RWPE2 (cell line): ENCODE measurements at places on chromosomes 2 and 18.

GRCh38 chr2:60127191-60127590, 426.3 kb downstream of the BCL11A start:
- no peak overlapping the region for H3K27ac ChIP-seq
- no peak overlapping the region for H3K4me3 ChIP-seq
- no peaks in the 10 kb centered on the region for H3K27me3 ChIP-seq
- no peak for DNase-seq
- H3K4me1 ChIP-seq: no peaks in the 10 kb centered on the region

DNA sequence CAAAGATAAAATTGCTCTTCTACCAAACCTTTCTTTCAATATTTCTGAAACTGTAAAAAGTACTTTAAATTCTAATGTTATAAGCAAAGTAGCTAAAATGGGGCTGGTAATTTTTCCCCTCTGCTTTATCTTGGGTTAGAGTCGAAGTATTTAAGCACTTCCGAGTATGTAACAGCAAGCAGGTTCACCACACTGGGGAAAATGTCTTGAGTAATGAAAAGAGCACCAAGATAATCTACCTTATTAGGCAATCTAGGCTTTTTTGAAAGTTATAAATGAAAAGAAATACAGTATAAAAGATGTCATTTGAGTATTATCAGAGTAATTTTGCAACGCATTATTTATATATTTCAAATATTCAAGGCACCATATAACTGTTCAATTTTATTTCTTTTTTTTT, 687 bp upstream of the DSG3 start:
- peaks cover 36% of the 10 kb centered on the region for H3K4me1 ChIP-seq
- H3K36me3 ChIP-seq: peaks cover 6% of the 10 kb centered on the region; the same call in 1 of the 2 replicates
- no peak for DNase-seq
- no peak overlapping the region for H3K4me3 ChIP-seq
- no peaks in the 10 kb centered on the region for H3K27me3 ChIP-seq
- peak overlapping the region; percentile 99 for H3K27ac ChIP-seq

GRCh38 chr2:209721497-209721896, 50.1 kb upstream of the UNC80 start:
- H3K27me3 ChIP-seq: no peaks in the 10 kb centered on the region
- no peaks in the 10 kb centered on the region for H3K36me3 ChIP-seq
- H3K27ac ChIP-seq: peak overlapping the region; percentile 45
- peaks cover 37% of the 10 kb centered on the region for H3K4me1 ChIP-seq

GRCh38 chr18:11850821-11851145, 430 bp upstream of the CHMP1B start:
- peak overlapping the region; percentile 96 for H3K27ac ChIP-seq
- H3K4me1 ChIP-seq: peaks cover 22% of the 10 kb centered on the region
- H3K27me3 ChIP-seq: no peaks in the 10 kb centered on the region

- H3K4me3 ChIP-seq: no peak overlapping the region
- H3K36me3 ChIP-seq: no peaks in the 10 kb centered on the region
- H3K4me1 ChIP-seq: peaks cover 10% of the 10 kb centered on the region
- no peaks in the 10 kb centered on the region for H3K27me3 ChIP-seq
- no peak for DNase-seq
Observed at GRCh38 chr18:48742706-48743475, 204.1 kb downstream of the CTIF start.

GRCh38 chr2:233165543-233165894, 86.0 kb upstream of the ATG16L1 start:
- no peaks in the 10 kb centered on the region for H3K27me3 ChIP-seq
- H3K36me3 ChIP-seq: no peaks in the 10 kb centered on the region; the same call in 1 of the 2 replicates
- H3K4me3 ChIP-seq: no peak overlapping the region
- DNase-seq: no peak
- H3K27ac ChIP-seq: peak overlapping the region; percentile 15
- peaks cover 8% of the 10 kb centered on the region for H3K4me1 ChIP-seq

DNA sequence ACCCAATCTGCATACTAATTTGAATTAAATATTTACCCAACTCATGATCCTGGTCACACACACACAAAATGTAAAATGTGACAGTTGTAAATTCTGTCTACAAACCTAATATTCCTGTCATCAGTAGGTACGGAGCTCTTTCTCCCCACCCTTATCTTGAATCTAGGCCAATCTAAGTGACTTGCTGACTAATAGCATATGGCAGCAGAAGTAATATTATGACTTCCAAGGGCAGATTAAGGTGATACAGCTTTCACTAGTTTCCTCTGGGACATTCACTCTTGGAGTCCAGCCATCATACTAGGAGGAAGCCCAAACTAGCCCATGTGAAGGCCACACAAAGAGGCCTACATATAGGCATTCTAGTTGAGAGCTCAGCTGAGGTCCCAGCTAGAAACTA, 89.4 kb downstream of the TMEM131 start:
- no peaks in the 10 kb centered on the region for H3K27me3 ChIP-seq
- no peak for DNase-seq
- H3K4me1 ChIP-seq: peaks cover 1% of the 10 kb centered on the region
- no peak overlapping the region for H3K4me3 ChIP-seq

- no peak for DNase-seq
- no peak overlapping the region for H3K4me3 ChIP-seq
- H3K27me3 ChIP-seq: no peaks in the 10 kb centered on the region
- H3K27ac ChIP-seq: no peak overlapping the region
Observed at GRCh38 chr2:191410646-191411436, 165.6 kb downstream of the MYO1B start.

DNA sequence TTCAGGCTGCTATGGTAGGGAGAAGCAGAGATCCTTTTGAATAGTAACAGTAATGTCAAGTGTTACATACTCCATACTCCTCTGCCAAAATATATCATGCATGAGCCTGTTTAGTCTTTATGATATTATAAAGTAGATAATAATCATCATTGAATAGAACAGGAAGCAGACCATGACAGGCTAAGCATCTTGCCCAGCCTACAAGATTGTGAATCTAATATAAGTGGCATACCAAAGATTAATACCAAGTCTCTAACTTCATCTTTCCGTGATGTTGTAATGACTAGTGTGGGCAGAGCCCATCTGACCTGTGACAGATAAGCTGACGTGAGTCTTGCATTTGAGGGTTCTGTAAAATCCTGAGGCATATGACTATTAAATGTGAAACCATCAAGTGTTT, 13.1 kb downstream of the NDUFB3 start:
- H3K4me3 ChIP-seq: no peak overlapping the region
- peaks cover 42% of the 10 kb centered on the region for H3K36me3 ChIP-seq
- DNase-seq: no peak

GRCh38 chr2:4693266-4693665, 989.9 kb downstream of the DCDC2C start:
- H3K36me3 ChIP-seq: no peaks in the 10 kb centered on the region
- DNase-seq: no peak
- H3K27ac ChIP-seq: no peak overlapping the region

- H3K36me3 ChIP-seq: no peaks in the 10 kb centered on the region
- H3K4me1 ChIP-seq: no peaks in the 10 kb centered on the region
- no peaks in the 10 kb centered on the region for H3K27me3 ChIP-seq
- no peak overlapping the region for H3K4me3 ChIP-seq
- no peak for DNase-seq
Observed at GRCh38 chr2:200171731-200172482, 134.6 kb upstream of the SPATS2L start.

- no peak overlapping the region for H3K27ac ChIP-seq
- H3K36me3 ChIP-seq: no peaks in the 10 kb centered on the region
- H3K4me3 ChIP-seq: no peak overlapping the region
- no peaks in the 10 kb centered on the region for H3K27me3 ChIP-seq
Observed at GRCh38 chr18:76988827-76989646, 143.5 kb downstream of the MBP start.

GRCh38 chr2:75007061-75007460, 48.6 kb downstream of the POLE4 start:
- no peaks in the 10 kb centered on the region for H3K36me3 ChIP-seq
- DNase-seq: no peak
- no peak overlapping the region for H3K27ac ChIP-seq
- peaks cover 5% of the 10 kb centered on the region for H3K4me1 ChIP-seq

GRCh38 chr2:221310730-221311129, 261.4 kb downstream of the EPHA4 start:
- H3K27ac ChIP-seq: no peak overlapping the region
- H3K27me3 ChIP-seq: no peaks in the 10 kb centered on the region
- DNase-seq: no peak
- no peak overlapping the region for H3K4me3 ChIP-seq
- H3K4me1 ChIP-seq: no peaks in the 10 kb centered on the region
- H3K36me3 ChIP-seq: no peaks in the 10 kb centered on the region

DNA sequence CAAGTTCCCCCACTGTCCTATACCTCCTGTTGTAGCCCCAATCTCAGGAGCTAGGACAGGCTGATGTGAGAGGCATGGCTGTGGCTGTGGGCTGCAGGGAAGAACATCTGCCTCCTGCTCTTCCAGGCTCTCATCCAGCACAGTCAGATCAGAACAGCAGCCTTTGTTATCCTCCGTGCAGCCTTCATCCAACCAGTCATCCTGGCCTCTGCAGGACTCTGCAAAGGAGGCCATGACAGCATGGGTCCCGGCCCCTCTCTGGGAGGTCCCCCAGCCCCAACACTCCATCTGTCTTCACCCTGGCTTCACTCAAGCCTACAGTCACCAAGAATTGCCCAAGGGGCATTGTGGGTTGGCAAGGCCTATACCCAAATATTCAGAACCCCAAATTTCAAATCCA, 223.2 kb upstream of the COPS8 start:
- DNase-seq: no peak
- H3K27ac ChIP-seq: no peak overlapping the region
- no peak overlapping the region for H3K4me3 ChIP-seq
- no peaks in the 10 kb centered on the region for H3K27me3 ChIP-seq
- H3K4me1 ChIP-seq: peaks cover 3% of the 10 kb centered on the region
- H3K36me3 ChIP-seq: no peaks in the 10 kb centered on the region

DNA sequence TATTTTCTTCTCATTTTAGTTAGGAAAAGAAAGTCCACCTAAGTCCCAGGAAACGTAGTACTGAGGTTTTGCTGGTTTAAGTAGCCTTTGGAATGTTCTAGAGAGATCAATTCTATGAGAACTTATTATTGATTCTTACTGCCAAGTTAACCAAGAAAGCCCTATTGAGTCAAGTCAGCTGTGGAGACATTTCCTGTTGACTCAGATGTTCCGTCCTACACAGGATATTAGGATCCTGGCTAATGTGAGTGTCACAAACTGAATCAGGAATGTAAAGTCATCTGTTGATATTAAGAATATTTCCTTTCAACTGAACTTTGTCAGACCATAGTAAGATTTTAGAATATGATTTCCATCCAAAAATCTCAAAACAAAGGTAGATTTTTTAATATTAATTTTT, 654.3 kb downstream of the LRRTM4 start:
- H3K27ac ChIP-seq: no peak overlapping the region
- DNase-seq: no peak
- peaks cover 9% of the 10 kb centered on the region for H3K4me1 ChIP-seq

DNA sequence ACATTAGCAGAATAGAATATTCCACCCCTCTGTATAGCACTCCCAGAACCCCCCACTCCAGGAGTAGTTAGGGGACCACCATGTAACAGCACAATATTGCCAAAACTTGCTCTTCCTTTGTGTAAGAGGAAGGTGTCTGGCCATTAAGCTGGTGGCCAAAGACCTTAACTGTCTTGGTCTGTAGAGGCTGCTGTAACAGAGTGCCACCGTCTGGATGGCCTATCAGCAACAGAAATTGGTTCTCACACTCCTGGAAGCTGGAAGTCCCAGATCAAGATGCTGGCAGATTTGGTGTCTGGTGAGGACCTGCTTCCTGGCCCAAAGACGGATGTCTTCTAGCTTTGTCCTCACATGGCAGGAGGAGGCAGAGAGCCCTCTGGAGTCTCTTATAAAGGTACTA, 61.6 kb upstream of the TGFA start:
- H3K27ac ChIP-seq: peak overlapping the region; percentile 52
- peaks cover 19% of the 10 kb centered on the region for H3K4me1 ChIP-seq
- no peaks in the 10 kb centered on the region for H3K36me3 ChIP-seq
- no peak overlapping the region for H3K4me3 ChIP-seq
- no peak for DNase-seq

DNA sequence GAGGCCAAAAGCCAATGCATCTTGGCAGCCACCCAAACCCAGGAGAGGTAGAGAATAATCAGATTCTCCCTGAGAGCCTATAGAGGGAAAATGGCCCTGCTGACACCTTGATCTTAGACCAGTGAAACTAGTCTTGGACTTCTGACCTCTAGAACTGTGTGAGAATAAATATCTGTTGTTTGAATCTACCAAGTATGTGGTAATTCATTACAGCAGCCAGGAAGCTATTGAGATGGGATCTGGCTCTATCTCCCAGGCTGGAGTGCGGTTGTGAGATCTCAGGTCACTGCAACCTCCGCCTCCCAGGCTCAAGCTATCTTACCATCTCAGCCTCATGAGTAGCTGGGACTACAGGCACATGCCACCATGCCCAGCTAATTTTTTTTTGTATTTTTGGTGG, 567.2 kb downstream of the MBD2 start:
- H3K4me3 ChIP-seq: no peak overlapping the region
- H3K4me1 ChIP-seq: no peaks in the 10 kb centered on the region
- no peaks in the 10 kb centered on the region for H3K27me3 ChIP-seq
- no peak for DNase-seq
- no peaks in the 10 kb centered on the region for H3K36me3 ChIP-seq

GRCh38 chr2:39033980-39034379, 86.9 kb downstream of the SOS1 start:
- H3K36me3 ChIP-seq: peaks cover 28% of the 10 kb centered on the region
- no peaks in the 10 kb centered on the region for H3K27me3 ChIP-seq
- H3K27ac ChIP-seq: no peak overlapping the region
- peaks cover 5% of the 10 kb centered on the region for H3K4me1 ChIP-seq

DNA sequence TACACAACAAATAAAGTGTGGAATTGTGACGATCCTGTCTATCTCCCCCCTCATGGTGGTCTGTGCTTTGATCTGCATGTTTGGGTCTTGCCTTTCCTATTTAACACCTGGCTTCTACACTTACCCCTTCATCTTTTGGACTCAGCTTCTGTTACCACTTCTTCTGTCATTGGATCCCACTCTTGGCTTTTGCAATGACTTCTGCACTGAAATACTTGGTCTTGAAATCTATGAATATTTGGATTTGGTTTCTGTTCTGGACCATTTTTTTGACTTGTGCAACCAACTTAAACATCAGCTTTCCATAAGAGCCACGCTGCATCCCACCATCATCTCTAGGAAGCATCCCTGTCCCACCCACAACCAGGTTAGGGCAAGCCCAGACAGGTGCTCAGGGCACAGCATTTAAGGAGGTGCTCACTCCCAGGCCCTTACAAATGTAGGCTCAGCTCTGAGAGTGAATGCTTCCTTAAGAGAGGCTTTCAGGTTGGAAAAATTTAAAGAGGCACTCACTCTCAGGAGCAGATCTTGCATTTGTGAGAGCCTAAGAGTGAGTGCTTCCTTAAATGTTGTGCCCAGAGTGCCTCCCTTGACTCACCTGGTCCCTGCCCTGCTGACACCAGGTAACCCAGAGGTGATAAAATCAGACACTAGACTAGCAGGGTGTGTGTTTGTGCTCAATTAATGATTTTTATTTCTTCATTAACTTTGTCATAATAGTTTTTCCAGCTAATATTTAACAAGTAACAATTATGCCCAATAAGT, 124.5 kb upstream of the SH3BP4 start:
- H3K27ac ChIP-seq: no peak overlapping the region
- H3K36me3 ChIP-seq: no peaks in the 10 kb centered on the region
- no peak overlapping the region for H3K4me3 ChIP-seq
- DNase-seq: no peak
- H3K27me3 ChIP-seq: no peaks in the 10 kb centered on the region

GRCh38 chr18:2146092-2146491, 425.2 kb downstream of the METTL4 start:
- no peak for DNase-seq
- H3K4me1 ChIP-seq: peaks cover 30% of the 10 kb centered on the region
- H3K27me3 ChIP-seq: no peaks in the 10 kb centered on the region
- H3K4me3 ChIP-seq: no peak overlapping the region
- no peaks in the 10 kb centered on the region for H3K36me3 ChIP-seq
